Vagina (tissue), 2 donors: ENCODE measurements at places on chromosomes 5 and 9. TPM values are rescaled to one million over a fixed set of nuclear protein-coding genes. Genes with fewer than 3 reads are reported as not detected.
A peak's percentile ranks its signal among the peaks of the same experiment; 100 is the strongest.

PDE6A gene
- 0.25 TPM for total RNA-seq

ECSCR gene
- total RNA-seq = 37.1 TPM

- H3K4me3 ChIP-seq = no peak overlapping the region
- no peaks in the 10 kb centered on the region for H3K36me3 ChIP-seq
- no peaks in the 10 kb centered on the region for H3K4me1 ChIP-seq
- no peak overlapping the region for H3K27ac ChIP-seq
These were observed 108.0 kb upstream of the PTGER4 start for GRCh38 chr5:40571729-40572128.

- no peaks in the 10 kb centered on the region for H3K27me3 ChIP-seq
- H3K27ac ChIP-seq = no peak overlapping the region
- H3K4me3 ChIP-seq = no peak overlapping the region
- no peaks in the 10 kb centered on the region for H3K4me1 ChIP-seq
- no peak for DNase-seq
- no peaks in the 10 kb centered on the region for H3K36me3 ChIP-seq
These were observed 61.8 kb upstream of the PTPRD start for GRCh38 chr9:10674586-10674985.

- no peak overlapping the region for H3K4me3 ChIP-seq
- peaks cover 6% of the 10 kb centered on the region for H3K4me1 ChIP-seq
- no peak overlapping the region for H3K27ac ChIP-seq
These were observed 11.4 kb downstream of the TTC1 start for GRCh38 chr5:160020266-160020770.

GRCh38 chr9:99085949-99086948, 18.7 kb upstream of the TGFBR1 start:
- DNase-seq = no peak
- peaks cover 30% of the 10 kb centered on the region for H3K4me1 ChIP-seq
- H3K27me3 ChIP-seq = no peaks in the 10 kb centered on the region

DNA sequence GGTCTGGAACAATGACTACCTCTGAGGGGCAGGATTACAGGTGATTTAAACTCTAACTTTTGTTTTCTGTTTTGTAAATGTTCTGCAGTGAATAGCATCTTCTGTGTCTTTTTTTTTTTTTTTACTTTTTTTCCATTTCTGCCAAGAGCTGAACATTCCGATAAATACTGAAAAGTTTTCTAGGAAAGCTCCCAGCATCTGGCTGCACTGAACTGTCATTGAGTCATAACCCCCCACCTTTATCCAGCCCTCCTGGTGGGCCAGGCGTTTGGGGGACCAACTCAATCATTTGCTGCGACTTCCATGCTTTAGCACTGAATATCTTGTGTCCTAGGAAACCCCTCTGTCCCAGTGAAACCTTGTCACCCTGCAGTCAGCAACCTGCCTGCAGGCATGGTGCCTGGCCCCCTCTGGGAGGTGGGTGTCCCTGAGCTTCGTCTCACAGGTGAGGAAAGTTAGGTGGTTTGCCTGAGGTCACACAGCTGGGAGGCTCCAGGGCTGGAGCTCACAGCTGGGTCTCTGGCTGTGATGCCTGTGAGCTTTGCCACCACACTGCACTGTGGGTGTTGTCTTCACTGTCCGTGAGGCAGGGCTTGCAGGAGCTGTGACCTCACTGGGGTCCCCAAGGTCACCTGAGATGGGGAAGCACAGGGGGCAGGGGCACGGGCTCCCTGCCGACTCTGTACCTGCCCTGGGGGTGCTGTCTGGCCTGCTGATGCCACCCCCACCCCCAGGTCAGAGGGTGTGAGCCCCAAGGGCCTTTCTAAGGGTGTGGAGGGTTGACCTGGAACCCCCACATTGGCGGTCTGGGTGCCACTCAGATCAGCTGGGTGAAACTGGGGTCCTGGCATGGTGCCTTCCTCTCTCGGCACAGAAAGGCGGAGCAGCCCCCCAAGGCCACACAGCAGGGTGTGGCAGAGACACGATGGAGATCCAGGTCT, 14.1 kb downstream of the PLPP7 start:
- no peak overlapping the region for H3K27ac ChIP-seq
- no peak for DNase-seq
- H3K4me3 ChIP-seq = no peak overlapping the region
- H3K27me3 ChIP-seq = no peaks in the 10 kb centered on the region
- no peaks in the 10 kb centered on the region for H3K4me1 ChIP-seq

GRCh38 chr5:145244788-145245187, 590.4 kb downstream of the PRELID2 start:
- H3K36me3 ChIP-seq = no peaks in the 10 kb centered on the region
- H3K4me1 ChIP-seq = no peaks in the 10 kb centered on the region
- H3K27ac ChIP-seq = no peak overlapping the region
- no peaks in the 10 kb centered on the region for H3K27me3 ChIP-seq
- H3K4me3 ChIP-seq = no peak overlapping the region

- peak; percentile 64 for DNase-seq
- no peaks in the 10 kb centered on the region for H3K27me3 ChIP-seq
- H3K4me1 ChIP-seq = no peaks in the 10 kb centered on the region
- H3K36me3 ChIP-seq = no peaks in the 10 kb centered on the region
- H3K4me3 ChIP-seq = no peak overlapping the region
- no peak overlapping the region for H3K27ac ChIP-seq
These were observed 138.5 kb upstream of the FSTL4 start for GRCh38 chr5:133750856-133751255.

DNA sequence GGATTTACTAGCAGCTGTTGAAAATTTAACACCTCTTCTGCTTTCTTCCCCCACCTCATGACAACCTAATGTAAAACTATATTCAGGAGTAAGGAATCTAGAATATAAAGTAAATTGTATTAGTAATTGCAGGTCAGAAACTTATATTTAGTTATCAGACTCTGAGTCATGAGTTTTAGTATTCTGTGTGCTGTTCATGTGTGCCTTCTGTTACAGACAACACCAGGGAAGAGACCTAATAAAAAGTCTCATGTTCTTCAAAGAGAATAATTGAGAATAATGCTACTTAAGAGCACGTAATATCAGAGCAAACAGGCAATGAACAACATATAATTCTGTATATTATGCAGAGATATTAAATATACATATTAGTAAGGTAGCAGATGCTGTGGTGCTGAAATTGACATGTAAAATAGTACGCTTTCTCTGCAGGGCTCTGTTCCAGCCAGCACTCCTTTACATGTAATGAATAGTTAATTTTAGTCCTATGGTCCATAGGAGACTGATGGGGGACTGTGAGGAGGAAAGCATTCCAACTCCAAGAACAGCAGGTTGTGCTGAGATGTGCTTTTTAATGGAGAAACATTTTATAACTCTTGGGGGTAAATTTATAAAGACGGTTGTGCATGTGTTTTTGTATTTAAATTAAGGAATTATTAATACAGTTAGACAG, 106.4 kb downstream of the ZSWIM6 start:
- H3K27me3 ChIP-seq = no peaks in the 10 kb centered on the region
- no peak overlapping the region for H3K27ac ChIP-seq
- H3K36me3 ChIP-seq = no peaks in the 10 kb centered on the region
- H3K4me3 ChIP-seq = no peak overlapping the region
- peaks cover 7% of the 10 kb centered on the region for H3K4me1 ChIP-seq

DNA sequence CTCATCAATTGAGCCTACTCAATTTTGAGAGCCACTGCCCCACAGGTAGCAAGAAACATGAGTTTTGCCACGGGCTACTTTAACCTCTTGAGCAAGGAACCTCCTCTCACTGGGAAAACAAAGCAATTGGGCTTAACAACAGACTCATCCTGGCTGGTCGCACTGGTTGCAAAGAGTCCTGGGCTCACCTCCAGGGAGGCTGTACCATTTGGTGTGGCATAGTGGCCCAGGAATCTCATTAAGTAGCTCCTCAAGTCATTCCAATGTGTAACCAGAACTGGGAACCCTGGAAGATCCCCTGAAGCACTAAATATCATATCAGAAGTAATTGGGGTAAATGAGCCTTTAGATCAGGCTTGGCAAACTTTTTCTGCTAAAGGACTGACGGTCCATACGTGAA, 78.5 kb downstream of the MYO10 start:
- H3K4me3 ChIP-seq = no peak overlapping the region
- no peak overlapping the region for H3K27ac ChIP-seq
- no peaks in the 10 kb centered on the region for H3K36me3 ChIP-seq

GRCh38 chr5:126309860-126310259, 113.3 kb upstream of the GRAMD2B start:
- no peak for DNase-seq
- H3K36me3 ChIP-seq = no peaks in the 10 kb centered on the region
- H3K27me3 ChIP-seq = no peaks in the 10 kb centered on the region

DNA sequence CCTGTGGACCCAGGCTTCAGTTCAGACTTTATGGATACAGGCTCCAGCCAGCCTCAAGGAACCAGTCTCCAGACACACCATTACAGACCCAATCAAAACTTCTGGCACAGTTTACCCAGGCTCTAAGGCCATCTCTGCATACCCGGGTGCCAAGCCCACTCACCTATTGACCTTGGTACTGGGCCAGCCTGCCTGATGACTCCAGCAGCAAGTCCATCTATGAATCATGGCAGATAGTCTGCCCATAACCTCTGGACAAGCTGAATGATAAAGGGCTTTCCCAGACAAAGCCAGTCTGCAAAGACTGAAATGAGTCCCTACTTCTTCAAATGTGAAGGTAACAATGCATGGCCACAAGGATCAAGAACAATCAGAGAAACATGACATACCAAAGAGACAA, 1327.1 kb upstream of the C9orf72 start:
- no peak overlapping the region for H3K27ac ChIP-seq
- H3K4me1 ChIP-seq = no peaks in the 10 kb centered on the region
- H3K36me3 ChIP-seq = no peaks in the 10 kb centered on the region

DNA sequence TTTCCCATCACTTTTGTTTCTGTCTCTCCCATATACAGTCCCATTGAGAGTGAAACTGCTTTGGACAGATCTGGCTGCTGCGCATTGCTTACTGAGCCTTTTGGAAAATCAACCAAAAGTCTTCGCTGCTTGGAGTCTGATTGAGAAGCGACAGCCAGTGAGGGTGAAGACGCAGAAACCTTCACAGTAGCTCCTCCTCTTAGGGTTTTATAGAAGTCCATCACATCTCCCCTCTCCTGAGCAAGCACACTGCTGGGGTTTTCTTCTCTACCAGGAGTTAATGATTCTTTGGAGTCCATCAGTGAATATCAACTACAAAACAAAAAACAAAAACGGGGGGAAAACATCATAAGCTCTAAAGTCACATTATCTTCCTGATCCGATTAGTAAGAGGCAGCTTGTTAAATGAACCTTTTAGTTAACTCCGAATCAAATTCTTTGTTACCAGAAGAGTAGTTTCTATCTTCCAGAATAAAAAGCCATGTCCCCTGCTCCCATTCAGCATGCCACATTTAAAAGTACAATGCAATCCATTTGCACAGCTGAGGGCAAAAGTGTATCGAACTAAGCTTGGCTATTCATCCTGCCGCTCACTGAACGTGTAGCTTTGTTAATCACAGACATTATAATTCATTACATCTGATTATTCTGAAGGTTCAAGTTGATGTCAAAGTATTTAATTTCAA, 2.8 kb downstream of the NR3C1 start:
- peaks cover 64% of the 10 kb centered on the region for H3K4me1 ChIP-seq

GRCh38 chr9:128818099-128818838, at the start of gene ENDOG:
ENDOG (plus strand) TSS chr9:128818500; CDS start chr9:128818685, 185 bp downstream.
- H3K36me3 ChIP-seq = peaks cover 18% of the 10 kb centered on the region
- H3K4me1 ChIP-seq = peaks cover 14% of the 10 kb centered on the region
- peak within 1 kb of the TSS; percentile 59 for H3K4me3 ChIP-seq
- peak; percentile 96 for DNase-seq
- H3K27me3 ChIP-seq = no peaks in the 10 kb centered on the region

DNA sequence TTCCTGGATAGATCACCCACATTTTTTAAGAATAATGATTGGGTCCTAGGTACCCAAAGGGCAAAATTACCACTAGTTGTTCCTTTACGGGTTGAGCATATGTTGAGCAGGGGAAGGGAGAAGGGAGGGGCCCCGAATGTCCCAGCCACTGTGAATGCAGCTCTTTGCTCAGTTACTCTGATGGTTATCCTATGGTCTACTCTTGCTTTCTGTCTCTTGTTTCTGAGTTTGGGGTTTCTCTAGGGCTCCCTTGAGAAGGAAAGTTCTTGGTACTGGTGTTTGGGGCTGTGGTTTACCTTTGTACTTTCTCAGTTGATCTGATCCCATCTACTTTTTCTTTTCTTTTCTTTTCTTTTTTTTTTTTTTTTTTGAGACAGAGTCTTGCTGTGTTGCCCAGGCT, 55.6 kb downstream of the ALG2 start:
- DNase-seq = no peak
- H3K27me3 ChIP-seq = no peaks in the 10 kb centered on the region
- H3K27ac ChIP-seq = no peak overlapping the region
- no peak overlapping the region for H3K4me3 ChIP-seq

DNA sequence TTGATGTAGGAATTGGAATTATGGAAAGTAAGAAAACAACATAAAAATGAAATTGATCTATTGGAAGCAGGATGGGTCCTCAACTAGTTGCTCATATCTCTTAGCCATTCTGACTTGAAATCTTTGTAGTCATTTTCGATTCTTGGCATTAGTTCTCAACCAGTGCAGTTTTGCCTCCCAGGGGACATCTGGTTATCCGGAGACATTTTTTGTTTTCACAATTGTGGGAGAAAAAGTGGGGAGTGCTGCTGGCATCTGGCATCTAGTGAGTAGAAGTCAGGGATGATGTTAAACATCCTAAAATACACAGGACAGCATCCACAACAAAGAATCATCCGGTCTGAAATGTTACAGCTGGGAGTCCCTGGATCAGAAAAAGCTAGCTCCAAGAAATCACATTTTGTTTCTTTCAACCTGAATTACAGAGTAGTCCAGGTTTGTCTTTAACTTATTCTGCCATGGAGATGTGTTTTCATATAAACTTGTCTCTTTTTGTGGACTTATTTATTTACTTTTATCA, 74.9 kb downstream of the FBXL7 start:
- no peak overlapping the region for H3K4me3 ChIP-seq
- no peak for DNase-seq
- no peaks in the 10 kb centered on the region for H3K27me3 ChIP-seq
- no peaks in the 10 kb centered on the region for H3K36me3 ChIP-seq
- no peak overlapping the region for H3K27ac ChIP-seq

GRCh38 chr5:156922207-156922792, 40.7 kb downstream of the TIMD4 start:
- H3K4me1 ChIP-seq = no peaks in the 10 kb centered on the region
- no peak for DNase-seq
- H3K36me3 ChIP-seq = no peaks in the 10 kb centered on the region

- H3K27me3 ChIP-seq = no peaks in the 10 kb centered on the region
- no peak for DNase-seq
- H3K4me3 ChIP-seq = peak overlapping the region; percentile 94
- H3K27ac ChIP-seq = peak overlapping the region; percentile 84
- H3K4me1 ChIP-seq = peaks cover 36% of the 10 kb centered on the region
These were observed 828 bp downstream of the ZSWIM6 start for GRCh38 chr5:61332851-61333320.

- no peak overlapping the region for H3K4me3 ChIP-seq
- H3K4me1 ChIP-seq = peaks cover 10% of the 10 kb centered on the region
- H3K27ac ChIP-seq = no peak overlapping the region
- H3K36me3 ChIP-seq = no peaks in the 10 kb centered on the region
- no peak for DNase-seq
These were observed 255.7 kb downstream of the ENC1 start for GRCh38 chr5:74384851-74385250.

GRCh38 chr9:68643901-68644809, 60.9 kb upstream of the PIP5K1B start:
- H3K27ac ChIP-seq = no peak overlapping the region
- no peaks in the 10 kb centered on the region for H3K27me3 ChIP-seq
- no peak for DNase-seq

- peaks cover 13% of the 10 kb centered on the region for H3K4me1 ChIP-seq
- no peak for DNase-seq
- no peaks in the 10 kb centered on the region for H3K36me3 ChIP-seq
- no peaks in the 10 kb centered on the region for H3K27me3 ChIP-seq
These were observed 3.9 kb downstream of the MACIR start for GRCh38 chr5:103262422-103262871.

GRCh38 chr5:168750926-168751325, 171.8 kb upstream of the PANK3 start:
- no peaks in the 10 kb centered on the region for H3K27me3 ChIP-seq
- no peak overlapping the region for H3K27ac ChIP-seq
- H3K4me1 ChIP-seq = no peaks in the 10 kb centered on the region
- no peak overlapping the region for H3K4me3 ChIP-seq
